ENCODE measurements at places on chromosomes 7 and 10.

GRCh38 chr10:49139846-49140195 lies 6.0 kb upstream of the FAM170B start:
- no peak for DNase-seq

- DNase-seq = no peak
These were observed 191.3 kb downstream of the AUTS2 start for GRCh38 chr7:69789563-69789962.

GRCh38 chr7:21784989-21785388 lies 160.7 kb downstream of the CDCA7L start:
- no peak for DNase-seq

DNA sequence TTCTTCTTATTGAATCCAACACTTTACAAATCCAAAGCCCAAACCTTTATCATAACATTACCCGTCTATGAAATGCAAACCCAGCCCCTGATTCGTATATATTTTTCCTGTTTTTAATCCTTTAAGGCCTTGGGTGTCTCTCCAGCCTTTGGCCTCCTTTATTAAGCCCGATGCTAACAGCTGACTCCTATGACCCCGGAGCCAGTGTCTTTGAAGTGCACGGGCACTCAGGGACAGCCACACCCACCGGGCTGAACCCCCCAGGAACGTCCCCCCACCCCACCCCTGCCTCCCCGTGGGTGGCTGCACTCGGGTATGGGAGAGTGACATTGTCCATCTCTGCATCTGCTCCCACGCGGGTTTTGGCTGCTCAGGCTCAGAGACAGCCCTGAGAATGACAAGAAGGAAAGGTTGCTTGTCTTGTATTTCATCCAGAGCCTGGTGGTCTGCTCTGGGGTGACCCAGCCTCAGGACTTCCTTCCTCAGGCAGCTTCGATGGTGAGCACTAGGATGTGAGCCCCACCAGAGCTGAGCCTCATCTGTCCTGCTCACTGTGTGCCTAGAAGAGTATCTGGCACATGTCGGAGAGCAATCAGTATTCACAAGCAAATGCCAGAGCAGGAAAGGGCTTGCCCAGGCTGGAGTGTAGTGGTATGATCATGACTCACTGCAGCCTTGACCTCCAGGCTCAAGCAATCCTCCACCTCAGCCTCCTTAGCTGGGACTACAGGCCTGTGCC lies 210.4 kb downstream of the SKIDA1 start:
- peak; percentile 40 for DNase-seq

DNA sequence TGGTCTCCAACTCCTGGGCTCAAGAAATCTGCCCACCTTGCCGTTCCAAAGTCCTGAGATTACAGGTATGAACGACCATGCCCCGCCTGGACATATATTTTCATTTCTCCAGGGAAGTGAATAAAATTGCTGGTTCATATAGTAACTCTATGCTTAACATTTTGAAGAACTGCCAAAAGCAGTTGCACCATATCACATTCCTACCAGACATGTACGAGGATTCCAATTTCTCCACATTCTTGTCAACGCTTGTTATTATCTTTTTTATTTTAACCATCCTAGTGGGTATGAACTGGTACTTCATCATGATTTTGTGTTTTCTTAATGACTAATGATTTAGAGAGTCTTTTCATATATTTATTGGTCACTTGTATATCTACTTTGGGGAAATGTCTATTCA lies 21.9 kb upstream of the CPN1 start:
- DNase-seq = no peak

GRCh38 chr7:91083855-91084644 lies 180.2 kb upstream of the FZD1 start:
- DNase-seq = no peak

GRCh38 chr7:101729241-101729883 lies 88.1 kb upstream of the CUX1 start:
- DNase-seq = no peak

GRCh38 chr10:58028597-58029366 lies 238.9 kb downstream of the IPMK start:
- DNase-seq = peak; percentile 47

DNA sequence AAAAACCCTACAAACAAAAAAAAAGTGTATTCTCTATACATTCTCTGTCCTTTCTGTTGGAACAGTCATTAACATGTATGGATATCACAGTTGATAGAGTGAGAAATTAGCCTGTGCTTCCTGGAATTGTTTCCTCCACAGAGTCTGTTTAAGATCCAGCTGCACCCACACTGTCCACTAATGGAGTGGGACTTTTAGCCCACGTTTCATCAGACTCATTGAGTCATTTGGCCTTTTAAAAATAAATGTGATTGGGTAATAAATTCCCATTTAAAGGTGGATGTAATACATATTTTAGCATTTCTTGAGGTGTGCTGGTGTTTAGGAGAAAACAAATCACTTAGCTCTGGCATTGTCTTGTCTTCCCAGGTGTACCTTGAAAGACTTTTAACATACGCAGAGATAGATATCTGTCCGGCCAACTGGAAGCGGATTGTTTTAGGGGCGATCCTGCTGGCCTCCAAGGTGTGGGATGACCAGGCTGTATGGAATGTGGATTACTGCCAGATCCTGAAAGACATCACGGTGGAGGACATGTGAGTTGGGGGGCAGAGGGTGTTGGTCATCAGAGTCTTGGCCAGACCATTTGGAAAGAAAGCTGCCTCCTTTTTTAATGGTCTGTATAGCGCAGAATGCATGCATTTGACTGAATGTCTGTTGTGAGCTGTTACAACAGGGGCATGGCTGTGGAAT lies 52.3 kb upstream of the GJD4 start:
- DNase-seq = no peak

DNA sequence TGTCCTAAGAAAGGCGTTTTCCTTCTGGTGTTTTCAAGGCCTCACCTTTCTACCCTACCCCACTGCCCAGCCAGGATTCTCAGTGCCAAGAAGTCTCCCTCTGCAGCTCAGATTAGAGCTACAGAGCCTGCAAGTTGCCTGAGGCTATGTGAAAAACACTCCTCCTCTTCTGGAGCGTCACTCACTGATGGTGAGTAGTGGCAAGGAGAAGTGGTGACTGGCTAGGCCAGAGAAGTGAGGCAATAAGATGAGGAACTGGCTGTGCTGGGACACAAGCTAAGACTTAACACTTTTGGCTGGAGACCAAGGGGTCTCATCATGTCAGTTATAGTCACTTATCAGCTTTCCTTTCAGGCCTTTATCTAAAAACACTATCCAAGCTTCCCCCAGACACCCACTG lies 86.7 kb upstream of the PRKAR2B start:
- DNase-seq = no peak

GRCh38 chr10:28970231-28970630 lies 292.9 kb downstream of the BAMBI start:
- no peak for DNase-seq

GRCh38 chr10:24207781-24208611 lies 942 bp upstream of the KIAA1217 start:
- no peak for DNase-seq

- DNase-seq = no peak
These were observed 65.9 kb upstream of the MEOX2 start for GRCh38 chr7:15752377-15752776.

DNA sequence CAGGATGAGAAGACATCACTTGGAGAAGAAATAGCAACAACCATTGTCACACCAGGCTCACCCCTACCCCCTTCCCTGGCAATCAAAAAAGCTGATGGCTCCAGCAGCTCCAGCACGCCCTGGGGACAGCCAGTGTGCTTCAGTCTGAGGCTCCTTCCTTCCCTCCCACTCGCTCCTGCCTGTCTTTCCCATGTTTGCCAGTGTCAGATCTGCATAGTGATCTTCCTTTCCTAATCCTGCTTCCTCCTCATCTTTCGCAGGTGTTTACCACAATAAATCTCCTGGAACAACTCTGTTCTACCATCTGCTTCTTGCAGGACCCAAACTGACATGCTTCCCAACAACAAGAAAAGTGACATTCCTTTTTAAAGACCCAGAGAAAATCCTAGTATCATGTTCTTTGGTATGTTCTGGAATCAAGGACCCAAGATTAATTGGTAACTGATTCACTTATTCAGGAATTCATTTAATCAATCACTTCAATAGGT lies 57.1 kb downstream of the STEAP1B start:
- no peak for DNase-seq

DNA sequence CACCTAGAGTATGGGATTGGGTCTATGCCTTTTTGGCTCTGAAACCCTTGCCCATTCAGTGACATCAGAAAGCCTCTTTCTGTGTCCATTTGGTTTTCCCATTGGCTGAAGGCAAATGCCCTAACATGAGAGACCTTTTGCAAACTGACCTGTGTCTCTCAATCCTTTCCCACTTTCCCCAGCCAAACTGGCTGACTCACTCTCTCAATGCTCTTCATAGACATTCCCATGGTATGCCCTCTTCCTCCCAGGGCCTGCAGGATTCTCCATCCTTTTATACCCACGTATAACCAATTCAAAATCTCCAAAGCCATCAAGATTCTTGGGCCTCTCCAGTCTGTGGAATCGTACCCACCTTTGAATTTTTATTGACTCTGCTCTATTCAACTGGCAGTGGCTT lies 563.3 kb downstream of the GATA3 start:
- no peak for DNase-seq

DNA sequence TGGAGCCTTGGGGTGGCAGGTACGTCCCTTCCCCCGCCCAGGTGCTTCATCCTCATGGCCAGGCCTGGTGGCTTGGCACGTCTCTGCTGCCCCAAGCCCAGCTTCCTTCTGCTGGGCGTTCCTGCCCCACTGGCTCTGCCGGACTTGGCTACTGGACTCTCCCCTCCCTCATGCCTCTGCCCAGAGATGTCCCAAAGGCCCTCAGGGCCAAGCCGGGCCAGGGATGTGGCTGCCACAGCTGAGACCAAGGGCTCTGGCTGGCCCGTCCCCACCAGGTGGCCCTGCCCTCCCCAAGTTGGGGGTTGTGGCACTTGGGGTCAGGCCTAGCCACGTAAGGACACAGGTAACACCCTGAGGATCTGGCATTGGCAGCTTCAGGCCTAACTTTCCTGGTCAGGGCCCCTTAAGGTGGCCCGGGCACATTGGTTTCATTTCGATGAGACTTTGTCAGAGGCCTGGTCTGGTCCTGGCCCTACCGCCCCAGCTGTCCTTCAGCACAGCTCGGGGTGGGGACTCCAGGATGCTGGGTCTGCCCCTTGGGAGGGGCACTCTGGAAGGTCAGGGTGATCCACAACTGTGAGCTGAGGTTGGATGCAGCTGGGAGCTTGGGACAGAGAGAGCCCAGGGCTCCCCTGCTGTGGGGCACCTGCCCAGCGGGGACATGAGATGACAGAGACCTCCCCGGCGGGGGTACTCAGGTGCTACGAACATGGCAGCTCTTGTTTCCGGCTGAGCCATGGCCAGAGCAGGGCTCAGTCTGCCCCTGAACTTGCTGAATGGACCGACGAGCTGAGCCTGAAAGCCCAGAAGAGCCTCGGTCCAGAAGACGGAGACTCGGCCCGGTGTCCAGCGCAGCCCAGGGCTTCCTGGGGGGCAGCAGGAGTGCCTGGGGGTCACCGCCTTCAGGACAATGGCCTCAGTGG lies 2.9 kb downstream of the BHLHA15 start:
- DNase-seq = no peak

DNA sequence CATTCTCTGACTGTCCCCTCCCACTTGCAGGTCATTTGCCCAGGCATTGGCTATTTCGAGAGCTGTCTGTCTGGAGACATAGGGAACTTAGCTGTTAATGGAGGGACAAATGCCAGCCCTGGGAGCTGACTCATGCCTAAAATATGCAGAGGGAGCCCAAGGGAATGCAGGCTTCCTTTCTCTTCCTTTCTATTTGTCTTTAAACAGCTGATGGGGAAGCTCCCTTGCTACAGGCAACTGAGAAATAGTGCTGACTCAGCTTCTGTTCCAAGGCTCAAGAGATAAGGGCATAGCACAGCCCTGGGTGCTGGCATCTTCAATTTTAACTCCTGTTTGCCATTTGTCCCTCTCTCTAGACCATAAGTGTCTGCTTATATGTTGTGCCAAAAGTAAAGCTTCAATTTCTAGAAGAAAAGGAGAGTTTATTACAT lies 82.7 kb upstream of the C1GALT1 start:
- peak; percentile 98 for DNase-seq
